SIG-M5 (cell line): ENCODE measurements at places on chromosomes 1 and 21.

GRCh38 chr1:205826016-205826806, 13.2 kb upstream of the SLC41A1 start:
- no peak for DNase-seq

GRCh38 chr1:21568006-21568746, 59.0 kb downstream of the ALPL start:
- DNase-seq: no peak

DNA sequence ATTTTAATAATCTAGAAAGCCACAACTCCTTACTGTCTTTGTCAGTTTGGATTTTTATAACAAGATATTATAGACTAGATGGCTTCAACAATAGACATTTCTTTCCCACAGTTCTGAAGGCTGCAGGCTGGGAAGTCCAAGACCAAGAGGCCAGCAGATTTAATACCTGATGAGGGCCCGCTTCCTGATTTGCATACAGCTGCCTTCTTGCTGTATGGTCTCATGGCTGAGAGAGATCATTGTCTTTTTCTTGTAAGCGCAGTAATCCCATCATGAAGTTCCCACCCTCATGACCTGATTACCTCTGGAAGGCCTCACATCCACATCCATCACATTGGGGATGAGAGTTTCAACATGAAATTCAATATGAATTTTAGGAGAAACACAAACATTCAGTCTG, 9.8 kb downstream of the RPS6KC1 start:
- DNase-seq: no peak

DNA sequence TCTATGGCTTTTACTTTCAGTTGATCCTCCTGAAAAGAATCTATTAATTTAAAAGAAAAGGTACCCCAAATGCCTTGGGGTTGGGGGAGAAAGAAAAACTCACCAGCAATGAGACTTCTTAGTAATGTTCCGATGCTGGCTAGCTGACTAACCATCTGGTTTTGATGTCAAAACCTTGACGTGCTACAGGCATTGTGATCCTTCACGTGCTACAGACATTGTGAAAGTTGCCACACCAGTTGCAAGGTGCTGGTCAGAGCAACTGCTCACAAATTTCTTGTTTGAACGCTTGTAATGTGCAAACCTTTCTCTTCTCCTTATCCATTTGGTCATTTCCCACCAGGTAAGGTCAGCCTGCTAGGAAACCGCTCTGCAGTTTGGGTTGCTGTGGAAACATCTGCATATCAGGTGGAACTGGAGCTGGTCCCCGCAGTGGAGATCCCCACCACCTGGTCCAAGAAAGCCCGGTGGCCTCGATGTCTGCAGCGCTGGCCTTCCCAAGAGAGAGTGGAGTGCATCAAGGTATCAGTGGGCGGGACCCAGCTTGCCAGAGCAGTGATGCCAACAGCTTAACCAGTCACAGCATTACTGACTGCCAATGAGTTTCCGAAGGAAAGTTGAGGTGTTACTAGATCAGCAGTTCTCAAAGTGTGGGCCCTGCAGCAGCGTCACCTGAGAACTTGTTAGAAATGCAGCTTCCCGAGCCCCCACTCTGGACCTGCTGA, 16.1 kb downstream of the MAB21L3 start:
- no peak for DNase-seq
